Stimulated activated naive CD4-positive, alpha-beta T cell treated with Interleukin-2 at 50 U/mL for 16 hours (primary cell): ENCODE measurements at places on chromosomes 3 and 15.

- DNase-seq: no peak
These were observed 153.1 kb downstream of the TNIK start for GRCh38 chr3:171307046-171307585.

DNA sequence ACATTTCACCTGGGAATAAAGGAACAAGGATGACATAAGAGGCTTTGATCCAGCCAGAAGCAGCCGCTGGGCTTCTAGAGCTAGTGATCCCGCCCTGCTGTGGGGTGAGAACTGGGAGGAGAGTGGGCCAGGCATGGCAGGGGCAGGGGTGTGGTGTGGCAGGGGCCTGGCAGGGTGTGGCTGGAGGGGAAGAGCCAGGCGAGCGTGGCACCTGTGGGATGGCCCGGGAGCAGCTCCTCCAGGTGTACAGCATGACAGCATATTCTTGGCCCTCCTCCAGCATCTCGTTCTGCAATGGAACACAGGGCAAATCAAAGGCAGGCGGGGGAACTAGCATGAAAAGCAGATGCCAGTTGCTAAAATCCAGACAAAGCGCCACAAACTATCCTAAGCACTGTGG, 35.5 kb downstream of the CYFIP1 start:
- DNase-seq: no peak

DNA sequence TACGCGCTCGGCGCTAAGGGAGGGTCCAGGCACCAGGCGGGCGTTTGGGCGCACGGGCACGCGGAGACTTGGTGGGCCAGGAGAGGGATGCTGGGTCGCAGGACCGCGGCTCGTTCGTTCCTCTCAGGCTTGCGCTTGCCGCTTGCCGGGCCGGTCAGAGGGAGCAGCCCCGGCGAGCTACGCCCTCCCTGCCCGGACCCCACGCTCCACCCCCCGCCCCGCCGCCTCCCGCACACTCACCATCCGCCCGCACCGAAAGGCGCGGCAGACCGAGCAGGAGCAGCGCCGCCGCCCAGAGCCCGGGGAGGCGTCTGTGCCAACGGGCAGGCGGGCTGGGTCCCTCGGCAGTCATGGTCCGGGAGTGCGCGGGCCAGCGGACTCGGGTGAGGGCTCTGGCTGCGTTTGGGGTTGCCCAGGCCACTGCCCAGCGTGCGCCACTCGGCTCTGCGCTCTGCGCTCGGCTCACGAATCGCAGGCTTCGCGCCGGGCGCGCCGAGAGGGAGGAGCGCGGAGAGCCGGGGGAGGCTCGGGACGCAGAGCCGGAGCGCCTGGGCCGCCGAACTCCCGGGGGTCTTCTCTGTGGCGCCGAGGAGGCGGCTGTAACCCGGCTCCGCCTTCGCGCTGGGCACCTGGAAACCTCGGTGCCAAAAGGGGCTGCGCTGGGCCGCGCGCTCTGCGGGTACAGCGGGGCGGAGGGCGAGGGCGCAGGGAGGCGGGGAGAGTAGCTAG, at the start of gene SUSD5:
TSS of gene SUSD5 (minus strand) at position 365 of the 729 bp plus-strand sequence. CDS start at position 352, 13 bp downstream.
- DNase-seq: no peak

DNA sequence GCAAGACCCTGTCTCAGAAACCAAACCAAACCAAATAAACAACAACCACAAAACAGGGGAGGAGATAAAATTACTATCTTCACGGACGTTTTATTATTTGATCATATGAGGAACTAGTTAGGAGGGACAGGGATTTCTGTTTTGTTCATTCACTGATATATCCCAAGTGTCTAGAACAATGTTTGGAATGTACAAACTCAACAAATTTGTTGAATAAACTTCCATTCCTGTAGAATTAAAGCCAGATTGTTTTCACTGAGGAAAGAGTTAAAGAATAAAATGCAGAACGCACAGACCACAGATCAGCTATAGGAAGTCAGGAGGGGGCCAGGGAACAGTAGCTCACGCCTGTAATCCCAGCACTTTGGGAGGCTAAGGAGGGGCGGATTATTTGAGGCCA, 6.5 kb upstream of the STRC start:
- DNase-seq: no peak

GRCh38 chr3:129031476-129032215, 28.9 kb upstream of the GP9 start:
- DNase-seq: no peak

DNA sequence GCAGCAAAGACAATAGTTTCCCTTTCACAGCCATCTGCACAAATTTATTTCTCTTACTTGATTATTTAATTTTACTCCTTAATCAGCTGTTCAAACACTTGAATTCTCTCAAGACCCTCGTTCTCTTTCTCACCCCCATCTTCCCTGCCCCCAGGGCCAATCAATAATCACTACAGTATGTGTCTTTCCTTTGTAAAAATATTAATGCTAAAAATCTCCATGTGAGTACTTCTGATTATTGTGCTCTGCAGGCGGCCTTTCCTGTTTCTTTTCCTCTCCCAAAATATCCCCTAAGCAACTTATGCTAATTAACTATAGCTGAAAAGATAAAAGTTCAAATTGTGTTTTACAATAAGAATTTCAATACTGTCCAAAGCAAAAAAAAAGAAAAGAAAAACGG, 617.0 kb upstream of the CBLB start:
- DNase-seq: no peak

DNA sequence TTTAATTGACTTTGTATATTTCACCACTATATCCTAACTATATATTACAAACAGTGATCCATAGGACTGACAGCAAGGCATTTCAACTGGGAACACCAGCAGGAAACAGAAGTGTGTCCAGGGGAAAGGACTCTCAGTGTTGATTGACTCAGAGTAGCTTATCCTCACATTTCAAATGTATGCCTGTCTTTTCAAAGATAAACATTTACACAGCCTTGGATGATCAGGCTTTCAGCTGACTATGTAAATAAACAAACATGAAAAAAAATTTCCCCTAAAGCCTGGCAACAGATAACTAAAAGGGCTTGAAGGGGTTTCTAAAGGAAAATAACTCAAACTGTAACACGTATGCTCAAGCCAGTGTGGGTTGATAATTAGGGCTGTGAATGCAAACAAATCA, 321.8 kb downstream of the TBC1D5 start:
- no peak for DNase-seq
